ENCODE measurements at places on chromosomes 2 and 18. TPM values are rescaled to one million over a fixed set of nuclear protein-coding genes. Genes with fewer than 3 reads are reported as not detected.

DNA sequence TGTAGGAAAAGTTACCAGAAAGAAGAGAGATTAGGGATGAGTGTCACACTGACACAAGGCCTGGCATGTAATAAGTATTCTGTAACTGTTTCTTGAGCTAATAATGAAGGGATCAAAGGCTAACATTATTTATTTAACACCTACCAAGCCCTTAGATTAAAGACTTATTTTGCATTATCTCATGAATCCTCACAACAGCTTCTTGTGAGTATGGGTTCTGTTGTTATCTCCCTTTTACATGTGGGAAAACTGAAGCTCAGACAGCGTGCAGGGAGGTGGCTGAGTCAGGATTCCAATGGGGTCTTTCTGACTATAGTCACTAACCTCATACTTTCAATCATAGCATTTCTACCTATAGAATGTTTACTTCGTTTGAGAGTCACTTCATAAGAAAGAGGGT is 79.0 kb upstream of the PROKR1 start:
- DNase-seq, result no peak

RPRM gene
- polyA plus RNA-seq, result not detected

USP37 gene
- 8.6 TPM for polyA plus RNA-seq

- DNase-seq, result no peak
Observed at GRCh38 chr2:112583497-112584133, 794 bp upstream of the CHCHD5 start.

KIF1A gene
- not detected for polyA plus RNA-seq

GRCh38 chr2:203489531-203489930 is 45.6 kb downstream of the RAPH1 start:
- DNase-seq, result no peak

UGT1A3 gene
- polyA plus RNA-seq, result not detected

DNA sequence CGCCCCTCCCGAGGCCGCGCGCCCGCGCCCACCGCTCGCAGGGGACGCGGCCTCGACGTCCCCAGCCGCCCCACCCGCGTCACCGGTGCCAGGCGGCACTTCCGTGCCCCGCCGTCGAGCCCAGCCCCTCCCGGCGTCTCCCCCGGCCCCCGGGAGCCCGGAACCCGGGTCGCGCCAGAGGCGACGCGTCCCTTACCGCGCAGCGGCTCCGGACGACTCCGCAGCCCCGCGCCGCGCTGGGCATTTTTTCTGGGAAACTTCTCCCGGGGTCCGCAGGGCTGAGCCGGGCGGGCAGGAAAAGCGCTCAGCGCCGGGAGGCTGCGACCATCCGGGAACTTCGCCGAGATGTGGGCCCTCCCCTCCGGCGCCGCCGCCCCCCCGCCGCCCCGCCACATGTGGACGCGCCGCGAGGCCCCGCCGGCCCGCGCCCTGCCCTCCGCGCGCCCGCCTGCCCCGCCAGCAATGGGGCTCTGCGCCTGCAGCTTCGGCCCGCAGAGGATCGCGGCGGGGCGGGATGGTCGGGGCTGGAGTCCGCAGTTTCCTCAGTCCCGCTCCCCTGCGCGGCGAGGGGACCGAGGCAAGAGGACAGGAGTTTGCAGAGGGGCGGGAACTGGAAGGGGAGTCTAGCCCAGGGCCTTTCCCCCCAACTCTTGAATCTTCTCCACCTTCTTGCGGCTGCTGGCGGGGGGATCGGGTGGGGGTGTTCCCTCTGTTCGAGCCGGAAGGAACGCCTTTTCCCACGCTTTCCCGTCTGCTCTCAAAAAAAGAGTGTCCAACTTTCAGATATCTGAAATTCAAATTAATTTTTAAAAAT is 81.5 kb downstream of the CHRNA1 start:
- peak; percentile 55 for DNase-seq

DNA sequence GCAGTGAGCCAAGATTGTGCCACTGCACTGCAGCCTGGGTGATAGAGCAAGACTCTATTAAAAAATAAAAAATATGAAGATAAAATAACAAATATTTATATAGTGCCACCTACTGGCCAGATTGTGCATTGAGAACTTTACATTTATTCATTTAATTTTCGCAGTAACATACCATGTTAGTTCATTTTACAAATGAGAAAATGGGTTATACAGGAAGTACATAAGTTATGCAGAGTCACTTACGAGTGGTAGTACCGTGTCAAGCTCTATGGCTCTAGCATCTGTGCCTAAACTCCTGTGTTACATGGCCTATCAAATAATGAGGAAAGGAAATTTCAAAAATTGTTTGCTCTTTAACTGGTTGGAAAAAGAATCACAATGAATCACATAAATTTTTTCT is 27.9 kb downstream of the RIF1 start:
- peak; percentile 37 for DNase-seq

GRCh38 chr2:182066400-182067087 is 80.9 kb downstream of the PPP1R1C start:
- DNase-seq, result no peak

TRIM54 gene
- polyA plus RNA-seq, result not detected

DNA sequence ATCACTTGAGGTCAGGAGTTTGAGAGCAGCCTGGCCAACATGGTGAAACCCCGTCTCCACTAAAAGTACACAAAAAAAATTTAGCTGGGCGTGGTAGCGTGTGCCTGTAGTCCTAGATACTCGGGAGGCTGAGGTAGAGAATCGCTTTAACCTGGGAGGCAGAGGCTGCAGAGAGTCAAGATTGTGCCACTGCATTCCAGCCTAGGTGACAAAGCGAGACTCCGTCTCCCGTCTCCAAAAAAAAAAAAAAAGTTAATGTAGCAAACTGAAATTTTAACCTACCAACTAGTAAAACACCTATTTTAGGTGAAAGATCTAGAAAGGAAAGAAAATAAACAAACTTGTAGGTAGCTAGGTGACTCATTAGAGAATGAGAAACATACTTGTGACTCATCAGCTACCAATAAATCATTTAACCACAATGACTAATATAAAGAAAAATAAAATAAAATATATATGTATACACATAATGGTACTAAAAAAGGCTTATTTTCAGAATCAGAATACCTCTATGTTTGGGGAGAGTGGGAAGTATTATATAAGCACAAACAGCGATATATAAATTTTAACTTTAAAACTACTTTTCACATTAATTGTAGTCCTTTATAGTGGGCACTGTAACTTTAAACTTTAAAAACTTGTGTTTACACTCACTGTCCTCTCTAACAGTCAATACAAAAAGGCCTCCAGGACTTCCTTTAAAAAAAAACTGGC is 36.6 kb downstream of the DARS1 start:
- no peak for DNase-seq

SERPINB4 gene
- polyA plus RNA-seq, result not detected

DNA sequence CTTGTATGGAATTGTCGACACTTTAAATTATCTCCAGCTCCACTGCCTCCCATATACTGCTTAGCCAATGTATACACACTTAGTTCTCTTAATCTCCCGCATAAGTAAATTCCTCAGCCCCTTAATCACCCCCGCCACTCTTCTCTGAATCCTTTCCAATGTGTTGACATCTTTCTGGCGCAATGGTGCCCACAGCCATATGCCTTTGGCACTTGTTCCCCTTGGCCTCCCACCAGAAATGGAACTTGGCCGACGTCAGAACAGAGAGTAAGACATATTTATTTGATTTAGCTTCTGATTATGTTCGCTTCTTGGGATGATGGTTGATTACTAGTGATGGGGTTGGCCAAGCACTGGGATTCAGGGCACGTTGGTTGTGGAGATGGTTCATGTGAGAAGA is 1089.3 kb upstream of the CELF4 start:
- no peak for DNase-seq

NEURL3 gene
- not detected for polyA plus RNA-seq

PCARE gene
- polyA plus RNA-seq, result not detected

DNA sequence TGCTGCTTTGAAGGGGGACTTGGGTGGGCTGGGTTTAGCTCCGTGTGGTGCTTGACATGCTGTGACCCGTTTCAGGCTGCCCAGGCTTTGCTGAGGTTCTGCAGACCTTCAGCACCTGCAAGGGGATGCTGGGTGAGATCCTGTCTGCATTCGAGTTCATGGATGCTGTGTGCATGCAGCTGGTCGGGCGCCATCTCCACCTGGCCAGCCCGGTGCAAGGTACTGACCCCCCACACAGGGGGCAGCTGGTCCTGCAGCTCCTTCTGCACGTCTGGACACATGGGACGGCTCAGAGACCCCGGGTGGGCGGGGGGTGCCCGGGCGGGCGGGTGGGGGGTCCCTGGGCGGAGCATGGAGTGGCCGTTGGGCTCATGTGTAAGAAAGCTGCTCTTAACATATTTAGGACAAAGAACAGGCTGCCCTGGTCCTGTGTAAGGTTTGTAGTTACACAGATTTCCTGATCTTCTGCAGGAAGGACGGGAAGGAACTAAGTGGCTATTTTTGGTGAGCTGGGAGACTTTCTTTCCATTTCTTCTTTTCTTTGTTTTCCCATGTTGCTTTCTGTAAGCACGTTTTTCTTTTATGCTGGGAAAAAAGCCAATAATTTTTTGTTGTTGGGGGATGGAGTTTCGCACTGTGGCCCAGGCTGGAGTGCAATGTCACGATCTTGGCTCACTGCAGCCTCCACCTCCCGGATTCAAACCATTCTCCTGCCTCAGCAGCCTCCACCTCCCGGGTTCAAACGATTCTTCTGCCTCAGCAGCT is 15.8 kb downstream of the D2HGDH start:
- DNase-seq, result no peak

FAM237A gene
- not detected for polyA plus RNA-seq

DNA sequence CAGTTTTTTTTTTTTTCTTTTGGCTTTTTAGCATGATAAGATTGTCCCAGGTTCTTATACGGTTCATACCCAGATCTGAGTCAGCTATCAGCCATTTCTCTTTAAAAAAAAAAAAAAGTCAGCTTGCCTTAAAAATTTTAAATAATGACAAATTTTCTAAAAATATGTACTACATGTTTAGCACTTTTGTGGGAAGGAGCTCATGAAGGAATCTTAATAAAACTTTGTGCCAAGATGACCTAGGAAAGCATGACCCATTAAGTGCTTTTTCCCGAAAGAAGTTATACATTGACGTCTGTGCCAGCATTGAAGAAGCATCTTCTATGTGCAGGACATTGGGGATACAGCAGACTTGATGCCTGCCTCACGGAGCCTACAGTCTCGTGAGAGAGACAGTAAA is 4.5 kb upstream of the RBMS1 start:
- DNase-seq, result no peak

COLEC11 gene
- not detected for polyA plus RNA-seq

FKBP1B gene
- 1.9 TPM for polyA plus RNA-seq

PROKR1 gene
- not detected for polyA plus RNA-seq

FTCDNL1 gene
- polyA plus RNA-seq, result 1.8 TPM

FNDC4 gene
- polyA plus RNA-seq, result not detected

DNA sequence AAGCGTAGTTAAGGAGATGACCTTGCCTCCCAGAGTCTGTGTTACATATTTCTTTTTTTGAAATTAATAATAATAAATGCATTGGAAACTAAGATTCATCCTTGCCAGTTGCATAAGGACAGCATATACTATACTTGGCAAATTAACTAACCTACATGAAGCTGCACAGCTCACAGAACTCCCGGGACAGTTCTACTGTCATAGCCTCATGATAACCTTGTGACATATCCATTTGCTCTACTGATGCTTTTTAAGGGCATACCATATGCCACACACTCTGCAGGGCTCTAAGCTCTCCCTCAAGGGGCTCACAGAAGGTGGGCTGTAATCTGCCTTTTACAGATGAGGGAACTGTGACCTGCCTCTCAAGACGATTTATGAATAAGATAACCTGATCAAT is 3.8 kb downstream of the ITGB1BP1 start:
- no peak for DNase-seq

DNA sequence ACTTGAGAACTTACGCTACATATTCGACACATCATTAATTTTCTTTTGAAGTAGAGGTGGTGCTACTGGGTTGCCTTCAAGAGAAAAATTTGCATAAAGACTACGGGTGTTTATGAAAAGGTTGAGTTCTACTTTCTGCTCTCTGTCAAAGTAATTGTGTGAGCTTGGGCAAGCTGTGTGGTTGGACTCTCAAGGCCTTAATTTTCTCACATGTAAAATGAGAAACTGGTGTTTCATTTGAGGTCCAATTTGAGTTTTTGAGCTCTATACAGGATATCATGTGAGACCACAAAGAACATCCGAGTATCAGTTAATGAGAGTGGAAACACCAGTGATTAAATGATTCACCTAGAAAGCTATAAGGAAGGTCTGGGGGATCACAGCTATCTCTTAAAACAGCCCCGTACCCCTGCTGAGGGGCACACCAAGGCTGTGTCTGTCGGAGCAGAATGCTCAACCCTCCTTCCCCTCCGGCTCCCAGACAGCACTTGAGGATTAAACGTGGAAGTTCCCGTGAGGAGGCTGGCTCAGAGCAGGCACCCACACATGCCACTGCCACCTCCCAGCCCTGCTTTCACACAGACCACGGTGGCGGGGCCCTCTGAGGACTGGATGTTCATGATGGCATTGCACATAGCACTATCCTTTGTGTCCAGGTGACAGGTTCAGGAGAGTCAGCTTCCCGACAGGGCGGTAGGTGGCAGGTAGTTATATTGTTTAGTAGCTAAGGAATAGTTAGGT is 191.8 kb downstream of the RNF144A start:
- DNase-seq, result no peak

DNA sequence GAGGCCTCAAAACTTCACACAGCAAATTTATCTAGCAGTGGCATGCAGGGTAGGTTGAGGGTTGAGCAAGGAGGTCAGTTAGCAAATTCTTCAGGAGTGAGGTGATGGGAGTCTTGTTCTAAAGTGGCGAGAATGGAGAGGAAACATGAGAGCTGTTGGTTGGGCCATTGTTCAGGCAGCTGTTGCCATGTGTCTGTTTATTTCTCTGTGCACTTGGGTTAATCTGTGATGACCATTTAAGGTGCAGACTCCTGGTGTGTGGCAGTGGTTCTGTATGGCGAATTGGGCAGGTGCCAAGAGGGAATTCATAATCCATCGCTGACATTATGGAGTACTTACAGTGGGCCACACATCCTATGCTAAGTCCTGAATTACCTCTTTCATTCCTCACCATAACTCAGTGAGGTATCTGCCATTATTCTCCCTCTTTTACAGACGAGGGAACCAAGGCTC is 30.4 kb downstream of the TMEM178A start:
- no peak for DNase-seq

TUBA3E gene
- polyA plus RNA-seq, result not detected

RAD51AP2 gene
- polyA plus RNA-seq, result not detected

- no peak for DNase-seq
Observed at GRCh38 chr2:2568411-2568810, 237.3 kb upstream of the MYT1L start.

SYT4 gene
- polyA plus RNA-seq, result not detected

- no peak for DNase-seq
Observed at GRCh38 chr2:57878866-57879210, 167.8 kb upstream of the VRK2 start.

- no peak for DNase-seq
Observed at GRCh38 chr18:74916773-74917393, 292.1 kb downstream of the PTGR3 start.

DNA sequence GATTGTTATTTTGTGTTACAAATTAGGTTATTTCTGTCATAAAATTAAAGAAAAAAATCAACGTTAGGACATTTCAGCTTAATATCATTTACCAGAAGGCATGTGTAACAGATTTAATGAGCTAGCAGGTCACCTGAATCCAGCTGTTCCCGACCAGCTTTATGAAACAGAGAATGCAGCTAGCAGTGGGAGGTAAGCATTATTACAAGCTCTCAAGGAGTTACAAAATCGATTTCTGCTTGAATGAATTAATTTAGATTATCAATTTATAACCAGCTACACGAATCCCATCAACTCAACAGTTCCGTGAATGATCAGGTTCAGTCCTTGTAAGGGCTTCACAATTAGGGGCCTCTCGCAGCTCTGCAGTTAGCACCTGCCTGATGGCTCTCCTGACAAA is 211.9 kb downstream of the PTGR3 start:
- DNase-seq, result no peak

MAP2 gene
- polyA plus RNA-seq, result not detected

All from naive thymus-derived CD8-positive, alpha-beta T cell (primary cell).